Gastrocnemius medialis (tissue), 4 donors: ENCODE measurements at places on chromosomes 2 and 18. TPM values are rescaled to one million over a fixed set of nuclear protein-coding genes. Genes with fewer than 3 reads are reported as not detected.

GCG gene
- not detected for total RNA-seq

DNA sequence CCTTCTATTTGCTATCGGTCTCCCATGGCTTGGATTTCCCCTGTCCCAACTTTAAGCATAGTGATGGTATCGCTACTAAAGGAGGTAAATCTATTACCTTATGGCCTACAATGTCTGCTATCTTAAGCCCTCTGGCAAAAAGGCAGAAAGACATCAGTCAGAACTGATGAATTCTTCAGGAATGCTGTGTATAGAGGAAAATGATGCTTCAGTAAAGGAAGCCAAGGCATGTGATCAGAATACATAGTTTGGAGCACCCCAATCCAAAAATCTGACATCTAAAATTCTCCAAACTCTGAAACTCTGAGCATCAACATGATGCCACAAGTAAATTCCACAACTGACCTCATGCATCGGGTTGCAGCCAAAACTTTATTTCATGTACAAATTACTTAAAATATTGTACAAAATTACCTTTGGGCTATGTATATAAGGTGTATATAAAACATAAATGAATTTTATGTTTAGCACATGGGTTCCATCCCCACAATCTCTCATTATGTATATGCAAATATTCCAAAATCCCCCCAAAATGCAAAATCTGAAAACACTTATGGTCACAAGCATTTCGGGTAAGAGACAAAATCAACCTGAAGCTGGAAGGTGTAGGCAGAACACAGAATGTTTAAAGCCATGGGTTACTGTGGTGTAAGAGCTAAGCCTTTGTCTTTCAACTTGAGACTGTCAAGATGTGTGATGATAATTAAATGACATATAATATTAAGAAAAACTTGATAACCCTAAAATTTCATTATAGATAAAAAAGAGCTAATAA lies 66.2 kb downstream of the CUL3 start:
- DNase-seq: no peak

ZSWIM2 gene
- total RNA-seq: not detected

DNA sequence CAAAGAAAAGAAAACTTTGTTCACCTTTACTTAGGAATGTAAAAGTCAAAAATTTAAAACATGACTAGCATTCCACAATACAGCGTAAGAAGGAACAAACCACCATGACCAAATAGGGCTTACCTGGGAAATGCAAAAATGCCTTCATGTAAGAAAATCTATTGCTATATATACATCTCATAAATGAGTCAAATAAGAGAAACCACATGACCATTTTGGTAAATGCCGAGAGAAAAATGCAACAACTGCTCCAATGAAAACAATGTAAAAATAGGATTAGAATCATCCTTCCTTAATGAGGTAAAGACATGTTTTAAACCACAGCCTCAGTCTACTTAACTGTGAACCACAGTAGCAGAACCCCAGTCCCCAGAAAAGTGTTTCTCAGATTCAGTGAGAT lies 49.4 kb downstream of the TGOLN2 start:
- no peak for DNase-seq
